ENCODE measurements at places on chromosomes 7 and 10.

DNA sequence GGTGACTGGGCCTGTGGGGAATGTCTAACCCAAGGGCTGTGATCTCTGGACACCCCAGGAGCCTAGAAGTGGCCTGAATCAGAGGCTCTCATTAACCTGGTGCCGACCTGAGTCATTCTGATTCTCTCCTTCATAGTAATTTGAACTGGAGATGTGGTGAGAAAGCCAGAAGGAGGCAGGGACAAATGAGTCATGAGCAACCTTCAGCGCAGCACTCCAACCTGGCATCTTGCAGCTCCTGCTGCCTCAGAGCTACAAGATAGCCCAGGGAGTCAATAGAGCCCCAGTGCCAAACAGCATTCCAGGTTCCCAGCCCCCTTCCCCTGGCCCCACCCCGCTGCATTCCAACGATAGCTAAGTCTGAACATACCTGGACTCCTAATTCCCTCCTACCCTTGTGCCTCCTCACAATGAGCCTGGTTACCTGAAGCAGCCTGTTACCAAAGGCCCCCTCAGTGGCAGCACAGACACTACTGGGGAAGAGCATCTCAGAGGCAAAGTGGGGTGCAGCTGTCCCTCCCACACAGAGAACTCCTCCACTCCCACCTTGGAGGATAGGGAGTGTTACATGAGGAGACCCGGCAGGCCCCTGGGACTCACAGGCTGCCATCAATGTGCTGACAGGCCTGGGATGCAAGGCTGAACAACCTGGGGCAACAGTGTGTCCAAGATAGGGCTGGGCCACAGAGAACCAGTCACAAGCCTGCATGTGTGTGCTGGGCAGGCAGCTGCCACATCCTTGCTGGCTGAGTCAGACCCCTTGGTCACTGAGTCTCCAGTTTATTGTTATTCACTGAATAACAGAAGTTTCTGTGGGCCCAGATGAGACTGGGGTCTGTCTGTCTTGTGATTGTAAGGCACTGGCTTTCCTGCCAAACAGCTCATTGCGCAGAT lies 76.8 kb upstream of the LEP start:
- DNase-seq: no peak

DNA sequence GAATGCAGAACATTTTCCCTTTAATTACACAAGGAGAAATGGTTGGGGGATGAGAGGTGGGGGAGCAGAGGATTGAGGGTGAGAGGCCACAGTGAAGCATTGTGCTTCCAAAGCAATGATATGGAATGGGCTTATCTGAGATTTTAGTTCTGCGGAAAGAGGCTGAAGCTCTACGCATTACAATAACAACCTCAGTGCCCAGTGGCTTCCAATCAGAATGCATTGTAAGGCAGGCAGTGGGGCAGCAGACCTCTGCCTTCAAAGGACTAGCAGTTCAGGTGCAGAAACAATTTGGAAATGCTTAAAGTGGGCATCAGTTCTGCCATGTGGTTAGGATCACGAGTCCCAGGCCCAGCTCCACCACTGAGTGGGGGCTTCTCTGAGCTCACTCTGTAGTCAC lies 251.0 kb upstream of the ZMIZ1 start:
- no peak for DNase-seq

- no peak for DNase-seq
Observed at GRCh38 chr10:22599048-22599561, 115.3 kb downstream of the PIP4K2A start.

DNA sequence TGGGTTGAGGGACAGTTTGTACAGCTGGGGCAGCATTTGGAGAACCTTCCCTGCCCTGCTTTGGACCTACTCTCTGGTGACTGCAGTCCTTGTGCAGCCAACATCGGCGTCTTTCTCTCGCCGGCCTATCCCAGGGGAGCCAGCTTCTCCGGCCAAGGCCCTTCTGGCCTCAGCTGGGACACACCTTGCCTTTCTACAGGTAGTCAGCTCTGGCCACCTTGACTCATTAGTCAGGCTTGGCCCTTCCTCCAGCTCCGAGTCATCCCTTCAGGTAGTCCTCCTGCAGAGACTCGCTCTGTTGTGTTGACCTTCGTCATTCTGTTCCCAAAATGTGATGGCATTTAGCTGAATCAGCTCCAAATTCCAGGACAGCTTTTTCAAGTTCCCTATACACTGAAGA lies 145.0 kb upstream of the CHST15 start:
- no peak for DNase-seq

DNA sequence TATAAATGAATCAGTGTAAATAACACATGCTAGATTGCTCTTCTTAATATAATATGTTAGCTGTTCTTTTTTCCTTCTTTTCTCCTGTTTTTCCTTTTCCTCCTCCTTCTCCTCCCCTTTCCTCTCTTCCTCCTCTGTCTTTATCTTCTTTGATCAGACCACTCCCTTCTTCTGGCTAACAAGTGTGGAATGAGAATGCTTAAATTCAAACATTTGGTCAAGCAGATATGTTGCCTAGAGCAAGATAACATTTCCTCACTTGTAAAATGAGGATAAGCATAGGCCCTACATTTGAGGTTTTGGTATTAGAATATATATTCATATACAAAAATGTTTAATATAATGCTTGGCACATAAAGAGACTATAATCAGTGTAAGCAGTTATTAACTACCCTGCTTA lies 299.1 kb downstream of the PCDH15 start:
- no peak for DNase-seq

DNA sequence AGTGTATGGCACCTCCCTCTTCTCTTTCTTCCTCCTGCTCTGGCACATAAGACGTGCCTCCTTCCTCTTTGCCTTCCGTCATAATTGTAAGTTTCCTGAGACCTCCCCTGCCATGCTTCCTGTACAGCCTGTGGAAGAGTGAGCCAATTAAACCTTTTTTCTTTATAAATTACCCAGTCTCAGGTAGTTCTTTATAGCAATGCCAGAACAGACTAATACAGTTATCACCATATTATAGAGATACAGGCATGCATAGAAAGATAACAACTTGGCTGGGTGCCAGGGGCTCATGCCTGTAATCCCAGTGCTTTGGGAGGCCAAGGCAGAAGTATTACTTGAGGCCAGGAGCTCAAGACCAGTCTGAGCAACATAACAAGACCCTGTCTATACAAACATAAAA lies 53.2 kb downstream of the GCC1 start:
- no peak for DNase-seq

Measured in CD4-positive, alpha-beta T cell treated with Interleukin-10 for 1 hour (primary cell).